Activated CD4-positive, alpha-beta T cell treated with anti-CD3 and anti-CD28 coated beads for 36 hours (primary cell): ENCODE measurements at places on chromosomes 11 and 22. TPM values are rescaled to one million over a fixed set of nuclear protein-coding genes. Genes with fewer than 3 reads are reported as not detected.

LRRC56 gene
- total RNA-seq, result 0.96 TPM

OR52I1 gene
- total RNA-seq, result not detected

MUC5B gene
- not detected for total RNA-seq

MMP8 gene
- not detected for total RNA-seq

CCDC157 gene
- total RNA-seq, result 3.7 TPM

CEND1 gene
- total RNA-seq, result 1.1 TPM

C11orf87 gene
- not detected for total RNA-seq

OR4A16 gene
- not detected for total RNA-seq

IL10RA gene
- 57.1 TPM for total RNA-seq

RNF169 gene
- 16.0 TPM for total RNA-seq

DNA sequence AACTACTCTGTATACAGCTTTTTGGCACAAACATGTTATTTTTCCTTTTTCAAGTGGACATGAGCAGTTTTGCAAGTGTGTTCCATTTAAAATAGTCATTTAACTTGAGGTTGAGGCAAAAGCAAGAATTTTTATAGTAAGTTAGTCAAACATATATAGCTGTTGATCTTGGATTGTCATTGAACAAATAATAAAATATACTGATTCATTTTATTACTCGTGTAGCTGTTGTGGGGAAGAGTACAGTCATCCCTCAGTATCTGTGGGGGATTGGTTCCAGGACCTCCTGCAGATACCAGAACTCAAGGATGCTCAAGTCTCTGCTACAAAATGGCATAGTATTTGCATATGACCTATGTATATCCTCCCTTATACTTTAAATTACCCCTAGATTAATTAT lies 45.3 kb downstream of the EXT2 start:
- H3K36me3 ChIP-seq, result peaks cover 19% of the 10 kb centered on the region
- no peaks in the 10 kb centered on the region for H3K27me3 ChIP-seq
- DNase-seq, result no peak
- H3K4me3 ChIP-seq, result no peak overlapping the region
- no peak overlapping the region for H3K27ac ChIP-seq

- H3K36me3 ChIP-seq, result peaks cover 9% of the 10 kb centered on the region
- no peak for DNase-seq
- H3K4me1 ChIP-seq, result no peaks in the 10 kb centered on the region
- H3K27ac ChIP-seq, result no peak overlapping the region
- H3K4me3 ChIP-seq, result no peak overlapping the region
Measured at GRCh38 chr22:45756558-45756957, 84.9 kb downstream of the ATXN10 start.

- no peak for DNase-seq
- no peaks in the 10 kb centered on the region for H3K36me3 ChIP-seq
- H3K27me3 ChIP-seq, result peaks cover 29% of the 10 kb centered on the region
- H3K4me3 ChIP-seq, result no peak overlapping the region
Measured at GRCh38 chr11:35605706-35606105, 12.6 kb upstream of the FJX1 start.

DNA sequence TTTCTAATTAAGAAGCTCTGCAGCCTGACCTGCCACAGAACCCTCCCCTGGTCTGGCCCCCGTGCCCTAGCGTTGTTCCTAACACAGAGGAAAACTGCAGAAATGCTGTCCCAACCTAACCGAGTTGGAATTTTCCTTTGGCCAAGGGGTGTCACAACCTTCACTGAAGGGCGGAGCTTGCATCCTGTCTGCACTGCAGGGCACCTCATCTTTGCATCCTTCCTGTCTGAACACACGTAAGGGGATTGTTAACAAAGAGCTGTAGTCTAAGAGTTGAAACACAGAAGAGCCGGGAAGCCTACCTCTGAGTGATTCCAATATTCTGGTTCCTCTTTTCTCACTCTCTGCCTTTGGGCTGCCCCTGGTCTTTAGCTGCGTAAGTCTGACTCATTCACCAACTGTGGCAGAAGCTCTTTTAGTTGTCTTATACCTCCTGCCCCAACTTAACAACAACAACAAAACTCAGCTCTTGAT lies 1.6 kb downstream of the DIXDC1 start:
- H3K27me3 ChIP-seq, result no peaks in the 10 kb centered on the region
- peak; percentile 66 for DNase-seq
- H3K27ac ChIP-seq, result peak overlapping the region; percentile 93
- H3K4me3 ChIP-seq, result peak overlapping the region; percentile 73

DNA sequence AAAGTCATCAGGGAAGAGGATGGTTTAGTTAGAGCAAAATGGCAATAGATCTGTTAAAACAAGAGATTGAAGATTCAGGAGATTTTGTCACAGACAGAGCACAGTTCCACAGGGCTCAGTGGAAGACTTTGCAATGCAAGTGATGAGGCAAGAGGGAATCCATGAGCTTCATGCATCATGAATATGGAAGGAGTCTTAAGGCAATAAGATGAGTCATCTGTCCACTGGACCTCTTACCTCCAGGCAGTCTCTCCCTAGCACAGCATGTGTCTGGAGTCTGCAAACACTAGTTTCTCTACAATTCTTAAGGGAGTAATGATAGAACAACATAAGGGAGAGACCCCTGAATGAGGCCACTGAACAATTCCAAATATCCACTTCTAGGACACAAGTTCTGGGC lies 245.7 kb downstream of the NXPE2 start:
- no peak overlapping the region for H3K4me3 ChIP-seq
- H3K27ac ChIP-seq, result no peak overlapping the region
- H3K27me3 ChIP-seq, result peaks cover 2% of the 10 kb centered on the region
- no peaks in the 10 kb centered on the region for H3K36me3 ChIP-seq
- H3K4me1 ChIP-seq, result no peaks in the 10 kb centered on the region

DNA sequence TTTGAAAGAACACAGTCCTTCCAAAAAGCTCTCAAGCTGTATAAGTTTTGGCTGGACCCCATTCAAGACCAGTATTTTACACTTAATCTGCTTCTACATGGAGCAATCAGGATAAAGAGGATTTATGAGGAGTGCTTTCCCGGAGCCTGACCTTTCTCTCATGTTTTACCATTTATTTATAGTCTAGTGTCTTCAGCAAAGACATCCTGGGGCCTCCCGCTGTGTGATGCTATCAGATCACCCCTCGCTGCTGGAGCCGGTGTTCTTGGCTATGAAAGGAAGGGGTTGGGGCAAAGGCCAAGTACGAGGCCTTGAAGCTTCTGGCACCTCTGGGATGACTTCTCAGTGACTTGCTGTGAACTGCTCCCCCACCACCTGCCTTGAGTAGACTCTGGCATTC lies 189.6 kb downstream of the ADAMTS15 start:
- DNase-seq, result no peak
- H3K36me3 ChIP-seq, result no peaks in the 10 kb centered on the region
- H3K27me3 ChIP-seq, result peaks cover 18% of the 10 kb centered on the region
- H3K27ac ChIP-seq, result no peak overlapping the region
- H3K4me1 ChIP-seq, result peaks cover 4% of the 10 kb centered on the region
- H3K4me3 ChIP-seq, result no peak overlapping the region

GRCh38 chr22:24510637-24511625 lies 15.8 kb downstream of the UPB1 start:
- no peaks in the 10 kb centered on the region for H3K27me3 ChIP-seq
- no peak overlapping the region for H3K4me3 ChIP-seq
- H3K36me3 ChIP-seq, result no peaks in the 10 kb centered on the region
- no peak for DNase-seq

DNA sequence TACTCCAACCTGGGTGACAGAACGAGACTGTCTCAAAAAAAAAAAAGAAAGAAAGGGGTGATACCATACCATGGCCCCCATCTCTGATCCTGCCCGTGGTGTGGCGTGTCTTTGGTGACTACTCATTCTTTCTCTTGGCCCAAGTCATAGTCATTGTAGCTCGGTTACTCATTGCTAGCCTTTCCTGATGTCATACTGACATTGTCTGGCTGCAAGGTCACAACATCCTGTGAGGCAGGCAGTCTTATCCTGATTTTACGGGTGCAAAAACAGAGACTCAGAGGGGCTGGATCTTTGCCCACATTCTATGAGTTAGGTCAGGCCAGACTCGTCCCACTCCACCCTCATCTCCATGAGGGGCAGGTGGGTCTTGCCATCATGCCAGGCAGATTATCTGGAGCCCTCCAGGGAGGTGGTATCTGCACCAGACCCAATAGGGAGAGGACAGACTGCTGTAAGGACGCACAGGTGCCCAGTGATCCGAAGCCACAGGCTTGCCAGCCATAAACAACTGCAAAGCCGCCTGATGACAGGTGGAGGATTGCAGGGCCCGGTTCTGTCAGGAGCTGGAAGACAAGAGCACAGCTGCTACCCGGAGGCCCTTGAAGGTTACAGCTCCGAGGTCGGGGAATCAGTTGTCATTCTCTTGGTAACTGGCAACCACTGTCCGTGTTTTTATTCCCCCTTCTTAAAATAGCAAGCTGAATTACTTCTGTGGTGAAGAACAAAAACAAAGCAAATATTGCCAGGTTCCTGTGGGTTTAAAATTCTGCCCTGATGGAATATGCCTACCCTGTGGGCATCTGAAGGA lies 13.8 kb downstream of the TOM1 start:
- H3K27me3 ChIP-seq, result no peaks in the 10 kb centered on the region
- no peak overlapping the region for H3K4me3 ChIP-seq
- peaks cover 66% of the 10 kb centered on the region for H3K4me1 ChIP-seq
- H3K27ac ChIP-seq, result peak overlapping the region; percentile 74

GRCh38 chr11:30565027-30565426 lies 21.1 kb downstream of the MPPED2 start:
- no peak for DNase-seq
- H3K4me3 ChIP-seq, result no peak overlapping the region
- H3K36me3 ChIP-seq, result no peaks in the 10 kb centered on the region
- peaks cover 4% of the 10 kb centered on the region for H3K27me3 ChIP-seq

GRCh38 chr11:131027491-131027890 lies 111.2 kb upstream of the SNX19 start:
- H3K27ac ChIP-seq, result no peak overlapping the region
- H3K4me3 ChIP-seq, result no peak overlapping the region
- peaks cover 2% of the 10 kb centered on the region for H3K4me1 ChIP-seq
- DNase-seq, result no peak
- no peaks in the 10 kb centered on the region for H3K27me3 ChIP-seq

GRCh38 chr11:64772303-64773018 lies 5.9 kb downstream of the SF1 start:
- no peaks in the 10 kb centered on the region for H3K27me3 ChIP-seq
- peak overlapping the region; percentile 93 for H3K27ac ChIP-seq
- peaks cover 97% of the 10 kb centered on the region for H3K36me3 ChIP-seq
- H3K4me3 ChIP-seq, result peak overlapping the region; percentile 28
- H3K4me1 ChIP-seq, result peaks cover 93% of the 10 kb centered on the region
- DNase-seq, result no peak

DNA sequence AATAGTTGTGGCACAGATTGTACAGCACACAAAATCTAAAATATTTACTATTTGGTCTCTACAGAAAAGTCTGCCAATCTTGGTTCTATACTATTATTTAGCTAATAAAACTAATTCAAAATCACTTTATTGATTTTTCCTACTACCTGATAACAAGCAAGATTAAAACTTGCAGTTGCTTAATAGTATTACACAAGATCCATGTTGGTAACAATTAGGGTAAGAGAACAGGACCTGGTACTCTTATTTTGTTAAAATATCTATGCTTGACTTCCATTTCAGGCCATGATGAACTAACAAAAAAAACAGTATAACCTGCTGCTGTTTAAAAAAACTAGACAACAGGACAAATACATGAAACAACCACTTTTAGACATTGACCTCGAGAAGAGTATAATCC lies 52.4 kb downstream of the CWF19L2 start:
- H3K27me3 ChIP-seq, result no peaks in the 10 kb centered on the region
- no peak for DNase-seq
- peaks cover 59% of the 10 kb centered on the region for H3K36me3 ChIP-seq
- no peak overlapping the region for H3K4me3 ChIP-seq

DNA sequence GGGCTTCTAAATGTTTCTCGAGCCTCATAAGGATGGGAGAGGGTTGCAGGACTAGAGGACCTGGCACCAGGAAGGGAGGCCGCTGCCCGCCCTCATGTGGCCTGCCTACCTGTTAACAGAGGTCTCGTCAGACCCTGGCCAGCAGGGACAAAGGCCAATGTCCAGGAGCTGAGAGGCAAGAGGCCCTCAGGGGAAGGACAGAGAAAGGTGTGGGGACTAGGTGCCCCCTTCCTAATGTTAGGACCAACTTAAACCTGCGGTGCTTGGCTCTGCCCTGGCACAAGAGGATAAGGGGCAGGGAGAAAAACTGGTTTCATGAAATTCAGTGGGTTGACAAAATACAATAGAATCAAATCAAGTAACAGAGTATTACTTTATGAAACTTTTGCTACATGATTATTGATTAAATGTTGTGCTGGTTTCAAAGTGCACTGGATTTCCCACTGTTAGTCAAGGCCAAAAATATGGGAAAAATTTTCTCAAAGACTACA lies 20.0 kb upstream of the SYT12 start:
- no peaks in the 10 kb centered on the region for H3K4me1 ChIP-seq
- H3K36me3 ChIP-seq, result no peaks in the 10 kb centered on the region
- no peak for DNase-seq
- H3K27me3 ChIP-seq, result peaks cover 4% of the 10 kb centered on the region
